ENCODE measurements at places on chromosomes 2 and 18. TPM values are rescaled to one million over a fixed set of nuclear protein-coding genes. Genes with fewer than 3 reads are reported as not detected.

GALNT5 gene
- total RNA-seq: not detected

TDRD15 gene
- total RNA-seq: not detected

CHRND gene
- total RNA-seq: not detected

DNA sequence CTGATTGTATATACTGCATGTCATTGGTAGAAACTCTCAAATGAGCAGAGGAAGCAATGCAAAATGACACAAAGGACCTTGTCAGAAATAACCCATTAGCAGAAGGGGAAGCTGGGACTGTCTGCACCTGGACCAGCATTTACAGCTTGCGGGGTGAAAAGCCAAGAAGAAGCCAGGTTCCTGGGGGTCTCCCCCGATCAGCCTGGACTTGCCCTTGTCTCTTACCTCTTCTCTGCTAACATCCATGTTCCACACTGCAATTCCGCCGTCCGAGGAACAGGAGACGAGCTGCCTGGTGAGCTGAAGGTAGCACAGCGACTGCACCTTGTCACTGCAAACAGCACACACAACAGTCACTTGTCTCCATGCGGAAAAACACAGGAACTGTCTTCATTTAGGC is 51.1 kb downstream of the WDFY1 start:
- no peak for DNase-seq
- no peak overlapping the region for H3K27ac ChIP-seq
- H3K36me3 ChIP-seq: no peaks in the 10 kb centered on the region
- H3K27me3 ChIP-seq: no peaks in the 10 kb centered on the region
- no peaks in the 10 kb centered on the region for H3K4me1 ChIP-seq

RASGRP3 gene
- total RNA-seq: 2.6 TPM

DNA sequence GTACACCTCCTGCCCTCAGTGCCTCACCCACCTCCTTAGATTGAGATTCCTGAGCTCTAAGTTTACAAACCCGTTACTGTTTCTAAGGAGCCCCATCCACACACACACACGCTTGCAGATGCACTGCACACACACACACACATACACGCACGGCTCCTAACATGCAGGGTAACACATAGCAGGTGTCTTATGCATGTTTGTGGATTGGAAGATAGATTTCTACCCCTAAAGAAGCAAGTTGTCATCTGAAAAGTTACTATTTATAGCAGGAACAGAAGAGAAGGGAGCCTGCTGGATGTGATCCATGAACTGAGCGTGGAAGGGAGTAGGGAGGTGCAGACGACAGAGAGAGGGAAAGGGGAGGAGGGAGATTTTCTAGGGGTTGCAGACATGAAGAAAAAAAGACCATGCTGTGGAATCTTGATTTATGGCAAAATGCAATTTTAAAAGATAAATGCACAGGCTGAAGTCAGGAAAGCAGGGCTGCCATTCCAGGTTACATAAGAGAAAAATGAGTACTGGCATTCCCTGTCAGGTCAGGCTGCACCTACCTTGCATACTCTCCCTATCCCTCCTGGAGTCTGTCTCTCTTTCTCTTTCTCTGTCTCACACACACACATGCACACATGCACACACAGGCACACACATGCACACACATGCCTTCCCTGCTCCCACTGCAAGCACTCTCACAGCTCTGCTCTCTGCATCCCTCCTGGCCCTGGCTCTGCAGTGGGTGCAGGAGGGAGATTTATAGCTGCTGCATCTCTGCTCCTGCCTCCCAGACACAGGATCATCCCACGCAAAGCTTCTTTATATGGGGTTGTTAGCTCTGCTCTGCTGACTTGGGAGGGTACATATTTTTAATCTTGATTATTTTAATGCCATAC is 192.6 kb upstream of the MYT1L start:
- no peaks in the 10 kb centered on the region for H3K27me3 ChIP-seq
- DNase-seq: no peak
- H3K4me3 ChIP-seq: no peak overlapping the region
- H3K36me3 ChIP-seq: no peaks in the 10 kb centered on the region
- no peak overlapping the region for H3K27ac ChIP-seq

GRCh38 chr2:199206536-199206935 is 251.2 kb downstream of the SATB2 start:
- H3K4me1 ChIP-seq: no peaks in the 10 kb centered on the region
- no peaks in the 10 kb centered on the region for H3K36me3 ChIP-seq
- H3K4me3 ChIP-seq: no peak overlapping the region
- no peak for DNase-seq
- no peak overlapping the region for H3K27ac ChIP-seq

- H3K27ac ChIP-seq: no peak overlapping the region
- H3K4me3 ChIP-seq: no peak overlapping the region
- no peaks in the 10 kb centered on the region for H3K4me1 ChIP-seq
Observed at GRCh38 chr2:152046940-152047339, 51.9 kb downstream of the CACNB4 start.

GALNT14 gene
- not detected for total RNA-seq

DNA sequence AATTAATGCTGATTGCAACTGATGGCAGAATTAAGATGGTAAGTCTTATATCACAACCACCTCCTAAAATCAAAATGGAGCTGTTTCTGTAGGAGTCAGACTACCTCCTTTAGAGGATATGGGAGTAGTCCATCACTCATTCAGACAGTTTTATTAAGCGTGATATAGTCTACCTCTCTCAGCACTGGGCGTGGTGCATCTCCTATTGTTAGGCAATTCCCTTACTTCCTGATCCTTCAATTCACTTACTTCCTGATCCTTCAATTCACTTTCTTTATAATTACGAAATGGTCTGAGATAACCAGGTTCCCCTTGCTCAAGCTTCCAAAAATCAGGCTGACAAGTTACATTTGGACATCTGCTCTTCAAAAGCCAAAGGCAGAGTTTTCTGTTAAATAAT is 31.9 kb downstream of the ATP8B1 start:
- peaks cover 6% of the 10 kb centered on the region for H3K4me1 ChIP-seq
- no peaks in the 10 kb centered on the region for H3K36me3 ChIP-seq
- no peaks in the 10 kb centered on the region for H3K27me3 ChIP-seq
- no peak overlapping the region for H3K4me3 ChIP-seq

SAG gene
- total RNA-seq: not detected

- DNase-seq: no peak
- H3K4me3 ChIP-seq: no peak overlapping the region
- no peak overlapping the region for H3K27ac ChIP-seq
- H3K36me3 ChIP-seq: no peaks in the 10 kb centered on the region
- no peaks in the 10 kb centered on the region for H3K4me1 ChIP-seq
Observed at GRCh38 chr2:33153008-33153407, 206.3 kb downstream of the LTBP1 start.

NDC80 gene
- total RNA-seq: 1.3 TPM

DNA sequence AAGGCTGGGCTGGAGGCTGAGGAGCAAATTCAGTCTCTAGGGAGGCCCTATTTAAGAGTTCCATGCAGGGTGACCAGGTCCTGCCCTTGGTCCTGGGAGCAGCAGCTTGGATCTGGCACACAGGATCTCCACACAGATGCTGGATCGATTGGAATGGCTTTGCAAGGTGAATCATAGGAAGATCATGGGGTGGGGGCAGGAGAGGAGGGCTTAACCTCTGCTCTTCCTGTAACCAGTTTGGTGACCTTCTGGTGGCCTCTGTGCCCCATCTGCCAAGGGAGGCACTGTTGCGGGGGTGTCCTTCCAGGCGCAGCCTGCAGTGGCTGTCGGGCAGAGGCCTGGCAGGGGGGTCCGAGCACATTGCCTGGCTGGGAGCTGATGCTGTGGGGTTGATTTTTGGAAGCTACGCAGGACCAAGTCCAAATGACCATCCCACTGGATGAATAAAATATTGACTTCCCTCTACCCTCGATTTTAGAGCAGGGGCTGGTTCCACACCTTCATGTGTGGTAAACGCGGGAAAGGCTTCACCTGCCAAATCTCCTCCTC is 79.7 kb downstream of the EDAR start:
- H3K36me3 ChIP-seq: no peaks in the 10 kb centered on the region
- no peak overlapping the region for H3K4me3 ChIP-seq
- DNase-seq: no peak
- no peaks in the 10 kb centered on the region for H3K4me1 ChIP-seq

- DNase-seq: no peak
- no peaks in the 10 kb centered on the region for H3K27me3 ChIP-seq
- no peak overlapping the region for H3K27ac ChIP-seq
- H3K4me1 ChIP-seq: no peaks in the 10 kb centered on the region
Observed at GRCh38 chr2:33339269-33339668, 137.2 kb upstream of the RASGRP3 start.

CNDP1 gene
- total RNA-seq: 0.24 TPM

ALPG gene
- total RNA-seq: not detected

AQP4 gene
- not detected for total RNA-seq

DNA sequence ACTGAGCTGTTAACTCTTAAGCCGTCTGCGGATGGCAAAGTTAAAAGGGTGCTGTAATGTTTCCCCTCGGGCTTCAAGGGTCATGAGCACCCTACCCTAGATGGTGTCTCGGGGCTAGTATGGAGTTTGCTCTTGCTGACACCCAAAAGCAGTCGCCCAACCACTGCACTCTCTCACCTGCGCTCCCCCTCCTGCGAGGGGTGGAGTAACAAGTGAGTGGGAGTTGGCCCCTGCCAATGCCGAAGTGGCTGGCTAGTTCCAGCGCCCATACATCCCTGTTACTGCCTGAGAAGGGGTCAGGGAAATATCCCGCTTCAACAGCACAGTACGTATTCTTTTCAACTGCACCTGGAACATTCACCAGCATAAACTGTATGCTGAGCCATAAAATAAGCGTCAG is 47.5 kb downstream of the FAM117B start:
- no peak for DNase-seq
- no peak overlapping the region for H3K27ac ChIP-seq
- no peaks in the 10 kb centered on the region for H3K27me3 ChIP-seq

DNA sequence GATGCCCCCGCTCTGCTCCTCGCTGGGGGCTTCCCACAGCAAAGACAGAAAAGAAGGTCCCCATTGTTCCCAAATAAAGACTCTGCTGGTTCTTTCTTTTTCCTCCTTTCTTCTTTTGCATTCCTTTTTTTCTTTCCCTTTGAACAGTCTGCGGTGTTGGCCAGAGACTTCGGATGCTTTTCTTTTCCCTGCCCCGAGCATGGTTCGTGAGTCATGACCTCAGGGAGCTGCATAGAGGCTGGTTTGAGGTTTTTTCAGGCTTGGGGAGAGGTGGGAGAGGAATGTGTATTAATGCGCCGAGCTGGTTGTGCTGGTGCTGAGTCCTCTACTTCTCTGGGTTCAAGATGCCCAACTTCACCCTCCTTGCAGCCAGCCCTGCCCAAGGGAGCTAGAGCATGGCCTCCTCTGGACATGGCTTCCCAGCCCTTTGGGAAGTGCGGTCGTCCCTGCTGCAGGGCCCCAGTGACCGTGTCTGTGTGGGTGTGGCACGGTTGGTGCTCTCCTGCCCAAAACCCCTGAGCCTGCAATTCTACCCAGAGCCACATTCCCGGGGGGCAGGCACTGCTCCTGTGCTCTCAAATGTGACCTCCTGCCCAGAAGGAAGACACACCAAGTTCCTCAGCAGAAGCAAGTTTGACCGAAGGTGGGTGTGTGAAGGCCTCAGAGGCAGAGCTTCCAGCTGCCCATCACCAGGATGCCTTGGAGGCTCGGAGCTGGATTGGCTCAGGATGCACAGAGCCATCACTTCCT is 9.0 kb upstream of the ARHGEF4 start:
- no peaks in the 10 kb centered on the region for H3K27me3 ChIP-seq
- no peaks in the 10 kb centered on the region for H3K4me1 ChIP-seq
- H3K27ac ChIP-seq: no peak overlapping the region
- H3K4me3 ChIP-seq: no peak overlapping the region
- no peaks in the 10 kb centered on the region for H3K36me3 ChIP-seq
- no peak for DNase-seq

- DNase-seq: no peak
- no peak overlapping the region for H3K27ac ChIP-seq
- no peak overlapping the region for H3K4me3 ChIP-seq
- H3K4me1 ChIP-seq: no peaks in the 10 kb centered on the region
Observed at GRCh38 chr2:72084584-72084976, 63.1 kb downstream of the CYP26B1 start.

GLS gene
- 89.7 TPM for total RNA-seq

DNA sequence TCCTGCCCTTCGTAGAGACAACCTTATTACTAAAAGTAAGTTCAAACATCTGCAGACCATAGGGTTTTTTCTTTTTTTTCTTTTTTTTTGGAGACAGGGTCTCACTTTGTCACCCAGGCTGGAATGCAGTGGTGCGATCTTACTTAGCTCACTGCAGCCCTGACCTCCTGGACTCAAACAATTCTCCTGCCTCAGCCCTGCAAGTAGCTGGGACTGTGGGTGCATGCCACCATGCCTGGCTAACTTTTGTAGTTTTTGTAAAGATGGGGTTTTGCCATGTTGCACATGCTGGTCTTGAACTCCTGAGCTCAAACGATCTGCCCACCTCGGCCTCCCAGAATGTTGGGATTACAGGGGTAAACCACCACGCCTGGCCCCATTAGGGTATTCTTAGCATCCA is 32.4 kb downstream of the HADHA start:
- no peaks in the 10 kb centered on the region for H3K27me3 ChIP-seq
- no peaks in the 10 kb centered on the region for H3K4me1 ChIP-seq
- H3K27ac ChIP-seq: no peak overlapping the region
- H3K36me3 ChIP-seq: no peaks in the 10 kb centered on the region

DNA sequence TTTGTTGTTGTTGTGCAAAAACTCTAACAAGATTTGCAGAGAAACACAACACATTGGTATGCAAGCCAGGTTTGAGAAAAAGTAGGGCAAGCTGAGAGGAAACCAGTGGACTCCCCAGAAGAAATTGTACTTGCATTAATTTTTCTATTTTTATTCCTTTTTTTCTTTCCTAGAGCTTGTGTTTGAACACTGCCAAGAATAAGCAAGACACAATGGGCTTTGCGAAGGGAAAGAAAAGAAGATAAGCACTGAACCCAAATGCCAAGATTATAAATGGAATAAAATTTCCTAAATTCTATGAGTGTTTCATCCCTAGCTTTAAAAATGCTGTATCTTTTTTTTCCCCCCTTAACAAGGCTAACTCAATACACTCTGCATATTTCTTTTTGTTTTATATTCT is 17.0 kb upstream of the CYTIP start:
- H3K36me3 ChIP-seq: no peaks in the 10 kb centered on the region
- no peak overlapping the region for H3K27ac ChIP-seq
- H3K4me3 ChIP-seq: no peak overlapping the region
- no peaks in the 10 kb centered on the region for H3K27me3 ChIP-seq
- no peaks in the 10 kb centered on the region for H3K4me1 ChIP-seq
- no peak for DNase-seq

DNA sequence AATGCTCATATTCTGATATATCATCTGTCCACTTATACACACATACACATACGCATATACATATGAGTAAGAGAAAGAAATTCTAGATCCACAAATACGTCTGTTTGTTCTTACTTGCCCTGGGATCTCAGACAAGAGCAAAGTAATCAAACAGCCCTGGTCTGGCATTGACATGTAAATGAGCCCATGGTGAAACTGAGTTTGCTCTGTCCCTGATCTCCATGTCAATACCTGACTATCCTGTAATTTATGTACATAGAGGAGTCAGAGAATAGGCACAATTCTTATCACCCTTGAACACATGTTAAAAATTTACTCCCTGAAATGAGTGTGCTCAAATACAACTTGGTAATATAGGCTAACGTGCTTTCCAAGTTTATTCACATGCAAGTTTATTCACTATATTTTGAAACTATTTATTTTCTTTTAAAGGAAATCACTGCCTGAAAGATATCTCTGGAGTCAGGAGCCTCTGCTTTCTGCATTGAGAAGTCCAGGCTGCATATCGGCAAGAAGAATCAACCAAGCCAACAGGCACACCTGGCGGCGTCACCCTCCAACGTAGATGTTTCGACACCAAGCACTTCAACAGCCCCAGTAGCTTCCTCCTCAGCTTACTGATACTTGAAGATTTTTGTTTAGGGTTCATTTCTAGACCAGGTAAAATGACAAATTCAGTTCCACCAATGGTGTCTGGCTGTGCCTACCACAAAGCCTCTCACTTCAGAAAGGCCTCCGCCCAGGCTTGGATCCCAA is 100.6 kb downstream of the CMPK2 start:
- no peaks in the 10 kb centered on the region for H3K27me3 ChIP-seq
- DNase-seq: no peak
- H3K4me1 ChIP-seq: no peaks in the 10 kb centered on the region
- no peak overlapping the region for H3K4me3 ChIP-seq
- H3K36me3 ChIP-seq: no peaks in the 10 kb centered on the region
